Glomerular endothelial cell (primary cell): ENCODE measurements at places on chromosomes 7 and 10. TPM values are rescaled to one million over a fixed set of nuclear protein-coding genes. Genes with fewer than 3 reads are reported as not detected.

Gene ZNF239
- 1.8 and 2.3 TPM in 2 replicates for total RNA-seq

Gene PKD2L1
- total RNA-seq: not detected in 2 replicates

Gene GIMAP7
- total RNA-seq: 13.5 and 34.5 TPM in 2 replicates

Gene CYP3A4
- total RNA-seq: not detected in 2 replicates

Gene PNLIPRP1
- total RNA-seq: not detected in 2 replicates

DNA sequence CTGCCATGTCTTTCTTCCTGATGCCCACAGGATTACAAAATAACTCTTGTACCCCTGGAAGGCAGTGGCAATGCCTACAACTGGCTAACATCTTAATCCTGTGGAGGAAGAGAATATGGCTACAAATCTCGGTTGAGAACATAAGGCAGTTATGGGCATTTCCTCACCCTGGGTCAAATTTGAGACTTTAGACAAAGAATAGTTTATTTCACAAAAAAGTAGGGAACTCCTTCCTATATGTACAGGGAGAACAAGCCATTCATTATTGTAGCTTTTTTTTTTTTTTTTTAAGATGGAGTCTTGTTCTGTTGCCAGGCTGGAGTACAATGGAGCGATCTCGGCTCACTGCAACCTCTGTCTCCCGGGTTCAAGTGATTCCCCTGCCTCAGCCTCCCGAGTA, 2.6 kb downstream of the ALDH18A1 start:
- DNase-seq: no peak

DNA sequence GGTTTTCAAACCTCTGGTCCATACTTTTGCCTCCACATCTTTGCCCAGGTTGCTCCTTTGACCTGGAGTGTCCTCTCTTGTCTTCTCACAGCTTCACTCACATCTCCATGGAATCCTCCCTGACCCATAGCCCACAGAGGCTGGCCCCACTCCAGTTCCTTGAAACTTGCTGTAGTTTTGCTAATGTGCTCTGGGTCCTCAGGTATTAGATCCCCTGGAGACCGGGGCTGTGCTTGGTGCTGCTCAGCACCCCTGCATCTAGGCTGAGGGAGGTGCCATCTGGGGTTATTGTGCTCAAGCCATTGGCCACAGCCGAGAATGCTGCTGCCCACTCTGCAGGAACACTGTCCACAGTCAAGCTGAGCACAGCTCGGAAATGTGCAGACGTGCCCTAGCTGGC, 16.5 kb downstream of the KNDC1 start:
- no peak for DNase-seq

DNA sequence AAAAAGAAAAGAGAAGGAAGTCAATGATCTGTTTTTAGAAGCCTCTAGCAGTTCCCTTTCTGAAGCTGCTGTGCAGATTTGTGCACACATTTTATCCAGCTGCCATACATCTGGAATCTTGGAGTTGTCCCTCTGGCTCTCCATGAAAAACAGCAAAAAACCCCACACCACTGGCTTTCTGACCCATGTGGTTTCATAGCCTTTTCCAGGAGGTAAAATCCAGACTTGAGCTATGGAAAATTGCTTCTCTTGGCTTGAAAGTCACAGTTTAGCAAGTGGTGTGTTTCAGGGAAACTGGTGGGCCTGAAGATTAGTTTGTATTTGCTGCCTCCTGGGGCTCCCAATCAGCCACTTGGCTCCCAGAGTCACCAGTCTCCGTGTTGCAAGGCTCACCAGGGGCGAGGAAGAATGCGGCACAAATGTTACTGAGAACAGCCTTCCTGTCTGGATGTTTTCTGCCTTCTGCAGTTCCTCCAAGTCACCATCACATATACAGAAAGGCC, 50.1 kb upstream of the ADRB1 start:
- no peak for DNase-seq

DNA sequence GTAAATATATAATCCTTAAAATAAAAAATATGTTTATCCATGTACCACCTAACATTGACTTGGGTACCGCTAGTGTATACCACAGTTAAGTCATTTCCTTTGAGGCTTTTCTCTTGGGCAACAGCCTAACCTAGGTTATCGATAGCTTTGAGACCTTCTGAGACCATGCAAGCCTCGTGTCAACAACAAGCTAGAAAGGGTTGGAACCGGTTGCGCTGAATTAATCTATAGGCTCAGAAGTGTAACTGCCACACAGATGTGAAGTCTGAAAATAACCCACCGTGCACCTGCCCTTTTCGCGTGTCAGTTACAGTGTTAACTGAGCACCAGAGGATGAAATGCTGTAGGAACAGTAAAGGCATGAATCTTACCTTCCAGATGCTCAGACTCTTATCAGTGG, 59.8 kb downstream of the ARID5B start:
- DNase-seq: no peak
